ENCODE measurements at places on chromosomes 5 and 9. TPM values are rescaled to one million over a fixed set of nuclear protein-coding genes. Genes with fewer than 3 reads are reported as not detected.
A peak's percentile ranks its signal among the peaks of the same experiment; 100 is the strongest.

GRCh38 chr5:96957254-96958049, 21.6 kb downstream of the LNPEP start:
- no peak overlapping the region for H3K27ac ChIP-seq
- H3K4me3 ChIP-seq = no peak overlapping the region
- DNase-seq = no peak
- H3K27me3 ChIP-seq = no peaks in the 10 kb centered on the region

DNA sequence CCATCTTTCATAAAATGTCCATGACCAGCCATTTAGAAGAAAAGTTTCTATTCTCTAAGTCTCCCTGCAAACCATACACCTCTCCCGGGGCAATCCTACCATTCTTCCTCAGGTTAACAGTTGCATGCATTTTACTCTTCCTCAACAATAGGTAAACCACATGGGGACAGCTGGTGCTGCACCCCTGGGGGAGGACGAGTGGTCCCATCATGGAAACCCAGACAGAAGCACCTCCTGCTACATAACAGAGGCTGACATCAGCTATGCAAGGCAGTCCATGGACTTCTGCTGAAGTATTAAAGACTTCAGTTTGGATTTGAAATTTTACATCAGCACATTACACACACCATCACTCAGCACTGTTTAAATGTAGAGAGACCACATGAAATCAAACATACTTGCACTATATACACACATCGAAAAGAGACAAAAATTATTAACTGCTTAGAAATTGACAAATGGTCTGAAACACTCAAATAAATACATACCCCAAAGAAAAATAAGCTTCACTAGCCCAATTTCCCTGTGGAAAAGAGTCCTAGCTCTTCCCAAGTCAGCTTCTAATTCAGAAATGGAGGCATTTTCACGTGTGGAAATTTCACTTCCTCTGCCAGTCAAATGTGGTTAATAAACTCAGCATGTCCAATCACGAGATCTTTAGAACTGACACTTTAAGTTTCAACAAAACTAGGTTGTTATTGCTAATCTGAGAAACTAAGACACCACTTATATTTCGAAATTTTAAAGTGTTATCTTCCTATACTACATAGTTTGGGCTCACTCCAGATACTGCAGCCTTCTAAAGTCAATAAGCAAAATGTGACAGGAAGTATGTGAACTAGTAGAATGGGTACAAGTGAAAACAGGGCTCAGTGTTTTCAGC, 173.4 kb downstream of the ROR2 start:
- peak; percentile 27 for DNase-seq
- no peak overlapping the region for H3K4me3 ChIP-seq
- no peaks in the 10 kb centered on the region for H3K27me3 ChIP-seq
- H3K4me1 ChIP-seq = no peaks in the 10 kb centered on the region
- peak overlapping the region; percentile 80 for H3K27ac ChIP-seq

DNA sequence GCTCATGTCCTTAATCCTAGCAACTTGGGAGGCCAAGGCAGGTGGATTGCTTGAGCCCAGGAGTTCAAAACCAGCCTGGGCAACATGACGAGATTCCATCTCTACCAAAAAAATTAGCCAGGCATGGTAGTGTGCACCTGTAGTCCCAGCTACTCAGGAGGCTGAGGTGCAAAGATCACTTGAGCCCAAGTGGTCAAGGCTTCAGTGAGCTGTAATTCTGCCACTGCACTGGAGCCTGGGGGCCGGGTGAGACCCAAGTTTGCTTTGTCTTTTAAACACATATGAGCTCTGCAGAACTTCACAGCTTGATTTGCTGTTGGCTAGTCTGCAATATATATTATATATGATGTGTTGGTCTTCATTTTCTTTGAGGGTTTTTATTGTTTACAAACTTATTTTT, 89.8 kb downstream of the UBE2R2 start:
- no peak overlapping the region for H3K27ac ChIP-seq
- peaks cover 37% of the 10 kb centered on the region for H3K4me1 ChIP-seq
- H3K36me3 ChIP-seq = no peaks in the 10 kb centered on the region
- H3K4me3 ChIP-seq = no peak overlapping the region

Gene GLRA1
- not detected for total RNA-seq

Gene IL13
- total RNA-seq = not detected

Gene CCL28
- total RNA-seq = 1.6 TPM

Gene PLEKHG4B
- total RNA-seq = 1.9 TPM

Gene SLC36A2
- total RNA-seq = not detected
